Activated naive CD4-positive, alpha-beta T cell treated with Interleukin-2 at 50 U/mL for 16 hours (primary cell): ENCODE measurements at places on chromosomes 16 and 17.

- DNase-seq = peak; percentile 61
Observed at GRCh38 chr16:79372503-79373184, 227.9 kb downstream of the MAF start.

GRCh38 chr17:68512960-68513474 is 787 bp downstream of the PRKAR1A start:
- no peak for DNase-seq

DNA sequence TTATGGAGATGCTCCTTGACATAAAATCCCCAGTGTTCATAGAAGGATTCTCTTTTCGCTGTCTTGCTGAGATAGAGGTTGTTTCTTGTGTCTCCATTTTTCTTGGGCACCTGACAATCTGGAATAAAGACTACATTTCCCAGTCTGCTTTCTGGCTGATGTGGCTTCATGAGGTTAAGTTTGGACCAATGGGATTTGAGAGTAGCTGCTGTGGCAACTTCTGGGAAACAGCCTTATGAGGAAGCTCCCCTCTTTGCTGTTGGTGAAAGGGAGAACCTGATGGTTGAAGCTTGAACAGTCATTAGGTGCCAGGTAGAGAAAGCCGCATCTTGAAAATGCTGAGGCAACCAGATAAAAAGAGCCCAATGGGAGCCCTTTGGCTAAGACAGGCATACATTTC is 24.4 kb downstream of the HS3ST4 start:
- no peak for DNase-seq

GRCh38 chr16:6019490-6019991 is 921.9 kb upstream of the EEF2KMT start:
- DNase-seq = no peak
